Activated CD4-positive, alpha-beta T cell treated with anti-CD3 and anti-CD28 coated beads, Interleukin-2, amount 10 ng/mL, durations not matched to agents 7 days and 5 days (primary cell): ENCODE measurements at places on chromosomes 7 and 10. TPM values are rescaled to one million over a fixed set of nuclear protein-coding genes. Genes with fewer than 3 reads are reported as not detected.

DNA sequence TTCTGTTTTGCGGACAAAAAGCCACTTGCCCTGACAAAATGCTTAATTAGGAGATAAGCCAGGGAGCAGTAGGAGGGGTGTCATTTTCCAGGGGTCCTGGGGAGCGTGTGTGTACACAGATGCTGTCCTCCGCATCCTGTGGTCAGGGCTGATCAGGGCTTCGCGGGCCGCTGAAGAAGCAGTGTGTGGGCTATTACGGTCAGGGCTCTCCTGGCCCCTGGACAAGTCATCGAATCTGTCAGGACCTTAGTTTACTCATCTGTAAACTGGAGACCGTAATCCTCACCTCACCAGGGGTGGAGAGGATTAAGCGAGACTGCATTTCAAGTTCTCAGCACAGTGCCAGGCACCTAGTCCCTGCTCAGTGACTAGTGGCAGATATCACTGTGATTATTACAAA lies 26.0 kb upstream of the MXI1 start:
- H3K4me1 ChIP-seq = no peaks in the 10 kb centered on the region
- no peak for DNase-seq
- no peak overlapping the region for H3K27ac ChIP-seq
- H3K27me3 ChIP-seq = peaks cover 35% of the 10 kb centered on the region
- H3K36me3 ChIP-seq = no peaks in the 10 kb centered on the region
- H3K4me3 ChIP-seq = no peak overlapping the region

GRCh38 chr10:117716889-117717288 lies 174.3 kb downstream of the EMX2 start:
- no peaks in the 10 kb centered on the region for H3K4me1 ChIP-seq
- no peak overlapping the region for H3K4me3 ChIP-seq
- no peaks in the 10 kb centered on the region for H3K36me3 ChIP-seq
- H3K27ac ChIP-seq = no peak overlapping the region
- H3K27me3 ChIP-seq = peaks cover 10% of the 10 kb centered on the region

- H3K27ac ChIP-seq = no peak overlapping the region
- H3K27me3 ChIP-seq = no peaks in the 10 kb centered on the region
- peaks cover 56% of the 10 kb centered on the region for H3K4me1 ChIP-seq
- H3K4me3 ChIP-seq = no peak overlapping the region
- DNase-seq = no peak
- peaks cover 4% of the 10 kb centered on the region for H3K36me3 ChIP-seq
Measured at GRCh38 chr7:26099236-26099635, 52.8 kb upstream of the NFE2L3 start.

DDIT4 gene
- 166 TPM for total RNA-seq

ZCWPW1 gene
- total RNA-seq = 2.7 TPM

DNAH11 gene
- 1.3 TPM for total RNA-seq
